ENCODE measurements at places on chromosomes 2 and 18.

- no peak for DNase-seq
Measured at GRCh38 chr18:10298346-10298745, 156.1 kb upstream of the APCDD1 start.

DNA sequence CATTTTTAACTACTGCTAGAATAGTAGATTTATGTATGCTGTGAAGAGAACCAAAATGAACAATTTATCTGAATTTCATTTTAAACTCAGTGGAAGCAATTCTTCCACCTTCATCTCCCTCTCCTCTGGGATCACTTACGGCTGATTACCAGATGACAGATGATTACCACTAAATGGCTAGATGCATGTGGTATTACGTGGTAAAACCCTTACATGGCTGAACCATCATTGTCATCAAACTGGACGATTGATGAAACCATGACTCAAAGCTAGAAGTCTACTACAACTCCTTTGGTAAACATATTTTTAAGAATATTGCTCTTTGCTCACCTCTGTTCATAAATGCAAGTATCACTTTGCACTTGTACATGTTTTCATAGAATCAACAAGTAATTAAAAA lies 48.5 kb upstream of the DOCK10 start:
- no peak for DNase-seq

DNA sequence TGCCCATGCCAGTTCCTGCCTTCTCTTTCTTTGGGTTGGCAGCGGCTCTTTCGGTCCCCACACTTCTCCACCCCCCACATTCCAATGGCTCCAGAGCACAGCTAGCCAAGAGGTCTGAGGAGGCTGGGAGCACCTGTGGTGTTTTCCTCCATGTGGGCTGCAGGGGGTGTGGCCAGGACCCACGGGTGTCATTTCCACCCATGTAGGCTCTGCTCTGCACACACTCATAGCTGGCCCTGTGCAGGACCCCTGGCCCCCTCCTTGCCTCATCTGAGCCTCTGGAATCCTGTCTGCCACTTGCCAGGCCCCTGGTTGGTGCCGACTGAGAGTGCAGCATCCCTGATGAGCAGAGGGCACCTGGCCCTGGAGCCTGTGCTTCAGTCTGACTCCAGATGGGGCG lies 46.3 kb downstream of the DYSF start:
- DNase-seq = no peak

DNA sequence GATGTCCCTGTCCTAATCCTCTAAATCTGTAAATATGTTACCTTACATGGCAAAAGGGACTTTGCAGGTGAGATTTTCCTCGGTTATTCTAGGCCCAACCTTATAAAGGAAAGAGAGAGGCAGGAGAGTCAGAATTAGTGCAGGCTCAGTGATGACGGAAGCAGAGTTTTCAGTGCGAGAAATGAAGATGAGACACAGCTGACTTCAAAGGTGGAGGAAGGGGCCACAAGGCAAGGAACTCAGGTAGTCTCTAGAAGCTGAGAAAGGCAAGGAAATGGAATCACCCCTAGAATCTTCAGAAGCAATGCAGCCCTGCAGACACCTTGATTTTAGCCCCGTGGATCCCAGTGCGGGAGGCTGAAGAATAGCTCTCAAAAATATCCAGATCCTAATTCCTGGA lies 7.2 kb upstream of the LCLAT1 start:
- no peak for DNase-seq

- no peak for DNase-seq
Measured at GRCh38 chr2:105400138-105400540, 1.3 kb upstream of the FHL2 start.

- DNase-seq = peak; percentile 69
Measured at GRCh38 chr18:79405781-79406575, 10.2 kb downstream of the NFATC1 start.

DNA sequence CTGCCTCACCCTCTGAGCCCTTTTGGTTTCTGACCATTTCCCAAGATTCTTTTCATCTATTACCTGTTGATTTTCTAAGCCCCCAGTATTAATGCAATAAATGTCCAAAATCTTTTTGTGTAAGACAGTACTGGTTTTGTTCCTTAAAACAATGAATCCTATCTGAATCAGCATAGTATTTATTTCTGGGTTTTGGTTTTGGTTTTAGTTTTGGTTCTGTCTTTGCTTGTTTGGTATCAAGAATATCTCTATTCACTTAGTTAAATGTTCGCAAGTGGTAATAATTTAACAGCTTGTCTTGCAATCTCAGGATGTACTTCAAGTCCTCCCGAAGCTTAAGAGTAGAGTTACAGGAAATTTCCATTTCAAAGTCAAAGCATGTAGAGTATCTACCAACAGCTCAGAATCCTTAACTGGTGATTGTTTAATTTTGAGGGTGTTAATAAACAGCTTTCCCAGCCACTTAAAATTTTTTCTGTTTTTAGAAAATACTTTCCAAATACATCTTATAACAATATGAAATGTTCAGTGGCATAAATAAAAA lies 67.7 kb upstream of the NEDD4L start:
- no peak for DNase-seq

DNA sequence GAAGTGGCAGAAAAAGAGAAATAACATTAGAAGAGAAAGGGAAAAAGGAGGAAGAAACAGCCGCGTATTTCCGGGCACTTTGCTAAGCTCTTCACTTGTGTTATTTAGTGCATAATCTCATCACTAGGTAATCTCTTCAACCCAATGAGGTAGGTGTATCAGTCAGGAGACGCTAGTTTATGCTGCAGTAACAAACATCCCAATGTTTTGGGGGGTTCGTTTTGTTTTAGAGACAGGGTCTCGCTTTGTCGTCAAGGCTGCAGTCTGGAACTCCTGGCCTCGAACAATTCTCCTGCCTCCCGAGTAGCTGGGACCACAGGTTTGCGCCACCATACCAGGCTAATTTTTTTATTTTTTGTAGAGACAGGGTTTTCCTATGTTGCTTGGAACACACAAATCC lies 61.7 kb downstream of the ZFP36L2 start:
- DNase-seq = no peak

All from stimulated activated CD4-positive, alpha-beta T cell treated with anti-CD3 and anti-CD28 coated beads, TNF-alpha, amount 100 ng/mL, for 24 hours (primary cell).